ENCODE measurements at places on chromosomes 2 and 18.

- DNase-seq, result no peak
These were observed 60.9 kb downstream of the EDAR start for GRCh38 chr2:108927936-108928659.

GRCh38 chr2:38440655-38441054 is 63.6 kb upstream of the ATL2 start:
- no peak for DNase-seq

DNA sequence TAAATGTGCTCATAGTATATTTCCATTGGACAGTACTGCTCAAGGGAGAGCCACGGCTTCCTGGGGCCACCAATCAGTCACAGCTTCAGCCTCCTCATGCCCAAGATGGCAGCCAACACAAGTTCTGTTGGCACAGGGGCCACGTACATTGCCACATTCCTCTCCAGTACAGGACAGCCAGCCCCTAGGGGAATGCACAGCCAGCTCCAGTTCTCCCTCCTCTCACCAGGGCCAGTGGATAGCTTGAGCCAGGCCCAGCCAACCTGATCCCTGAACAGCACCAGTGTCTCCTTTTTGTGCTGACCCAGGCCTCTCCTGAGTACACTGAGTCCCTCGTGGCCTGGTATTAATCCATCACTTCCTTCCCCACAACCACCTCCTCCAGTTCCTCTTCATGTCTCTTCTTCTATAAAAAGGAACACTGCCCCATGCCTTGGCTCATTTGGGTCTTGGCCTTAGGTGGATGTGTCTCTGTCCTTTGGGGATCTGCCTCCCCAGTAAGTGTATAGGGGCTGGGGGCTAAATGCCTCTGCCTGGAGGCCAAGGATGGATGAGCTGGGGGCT is 168.7 kb downstream of the TNS1 start:
- DNase-seq, result no peak

DNA sequence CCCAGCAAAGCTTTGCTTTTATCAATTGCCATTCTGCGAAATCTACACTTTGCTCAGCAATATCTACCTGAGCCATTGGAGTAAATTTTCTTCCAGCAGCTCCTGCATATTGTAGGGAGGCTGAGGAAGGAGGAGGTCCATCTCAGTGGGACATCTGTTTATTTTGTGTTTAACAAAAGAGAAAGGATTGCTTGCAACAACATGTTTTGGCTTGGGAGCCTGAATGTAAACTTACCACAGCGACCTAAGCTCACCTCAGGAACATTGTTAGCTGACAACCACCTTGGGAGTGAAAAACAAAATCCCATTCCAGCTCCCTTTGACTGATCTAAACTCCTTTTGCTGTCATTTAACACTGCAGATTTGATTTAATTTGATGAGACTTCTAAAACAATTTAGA is 356.1 kb downstream of the SS18 start:
- no peak for DNase-seq

- no peak for DNase-seq
These were observed 54.7 kb downstream of the CCDC68 start for GRCh38 chr18:54904581-54904980.

DNA sequence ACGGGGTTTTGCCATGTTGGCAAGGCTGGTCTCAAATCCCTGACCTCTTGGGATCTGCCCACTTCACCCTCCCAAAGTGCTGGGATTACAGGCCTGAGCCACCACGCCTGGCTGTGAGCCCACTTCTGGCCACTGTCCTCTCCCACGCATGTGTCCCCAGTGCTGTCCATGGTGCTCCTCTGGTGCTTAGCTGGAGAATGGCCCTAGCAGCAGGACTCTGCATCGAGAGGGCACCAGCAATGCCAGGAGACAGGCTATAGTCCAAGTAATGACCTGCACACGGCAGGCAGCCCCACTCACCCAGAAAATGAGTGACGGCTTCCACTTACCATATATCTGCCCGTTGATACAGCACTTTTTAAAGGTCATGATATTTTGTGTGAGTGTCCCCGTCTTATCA is 66.3 kb upstream of the NARS1 start:
- no peak for DNase-seq

DNA sequence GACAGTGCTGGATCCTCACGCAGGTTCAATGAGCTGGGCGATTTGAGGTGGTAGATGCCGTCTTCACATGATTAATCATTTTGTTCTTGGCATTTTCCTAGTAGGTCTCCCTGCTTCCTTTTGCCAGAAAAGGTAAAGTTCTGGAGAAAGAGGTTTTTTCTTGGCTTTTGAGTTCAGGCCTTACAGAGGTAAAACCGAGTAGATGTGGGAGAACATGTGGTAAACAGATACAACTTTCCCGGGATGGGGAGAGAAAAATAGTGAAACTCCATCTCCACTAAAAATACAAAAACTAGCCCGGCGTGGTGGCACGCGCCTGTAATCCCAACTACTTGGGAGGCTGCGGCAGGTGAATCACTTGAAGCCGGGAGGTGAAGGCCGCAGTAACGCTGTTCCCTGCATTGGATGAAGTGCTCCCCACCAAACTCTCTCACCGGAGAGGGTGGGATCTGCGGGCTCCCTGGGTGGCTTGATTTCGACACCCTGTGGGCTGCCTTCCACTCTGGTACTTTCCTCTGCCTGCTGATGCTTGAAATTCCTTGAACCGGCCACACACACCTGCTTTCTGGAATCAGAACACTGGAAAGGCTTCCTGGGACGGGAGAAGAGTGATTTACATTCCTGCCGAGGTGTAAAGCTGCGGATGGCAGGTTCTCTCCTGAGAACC is 88.8 kb downstream of the ACTR3 start:
- no peak for DNase-seq

DNA sequence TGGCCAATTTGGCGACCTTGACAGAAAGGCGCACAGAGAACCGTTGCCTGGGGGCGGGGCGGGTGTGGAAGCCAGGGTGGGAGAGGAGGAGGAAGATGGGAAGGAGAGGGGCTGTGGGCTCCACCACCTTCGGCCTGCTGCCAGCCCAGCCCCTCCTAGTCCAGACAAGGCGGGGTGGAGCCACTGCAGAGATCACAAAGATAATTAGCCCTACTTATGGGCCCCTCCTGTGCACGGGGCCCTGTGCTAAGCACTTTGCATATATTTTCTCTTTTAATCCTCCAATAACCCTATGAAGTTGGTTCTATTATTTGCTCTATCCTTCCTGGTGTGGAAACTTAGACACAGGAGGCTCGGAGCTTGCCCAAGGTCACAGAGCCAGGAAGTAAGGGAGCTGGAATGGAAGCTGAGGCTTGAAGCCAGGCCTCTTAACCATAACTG is 13.7 kb upstream of the ECEL1 start:
- DNase-seq, result no peak

GRCh38 chr18:58069099-58069498 is 25.1 kb downstream of the NEDD4L start:
- no peak for DNase-seq

DNA sequence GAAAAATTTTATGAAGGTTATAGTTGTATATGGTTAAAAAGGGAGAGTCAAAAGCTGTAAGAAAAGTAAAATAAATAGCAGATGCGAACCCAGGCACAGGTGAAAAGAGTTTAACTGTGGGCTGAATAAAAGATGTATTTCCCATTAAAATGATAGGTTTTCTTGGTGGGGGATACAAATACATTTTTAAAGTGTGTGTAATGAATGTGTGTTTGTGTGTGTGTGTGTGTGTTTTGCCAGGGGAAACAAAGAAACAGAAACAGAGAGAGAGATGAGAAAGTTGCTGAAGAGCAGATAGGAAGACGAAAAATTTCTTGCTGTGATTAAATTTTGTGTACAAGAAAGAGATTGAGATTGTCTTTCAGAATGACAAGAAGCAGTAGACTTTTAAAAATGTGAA is 12.1 kb downstream of the TFPI start:
- no peak for DNase-seq

GRCh38 chr18:32701313-32701712 is 71.5 kb downstream of the KLHL14 start:
- no peak for DNase-seq

- no peak for DNase-seq
These were observed 441.4 kb downstream of the DCDC2C start for GRCh38 chr2:4144731-4145130.

- DNase-seq, result no peak
These were observed 1.7 kb downstream of the RTN4 start for GRCh38 chr2:55048508-55049042.

DNA sequence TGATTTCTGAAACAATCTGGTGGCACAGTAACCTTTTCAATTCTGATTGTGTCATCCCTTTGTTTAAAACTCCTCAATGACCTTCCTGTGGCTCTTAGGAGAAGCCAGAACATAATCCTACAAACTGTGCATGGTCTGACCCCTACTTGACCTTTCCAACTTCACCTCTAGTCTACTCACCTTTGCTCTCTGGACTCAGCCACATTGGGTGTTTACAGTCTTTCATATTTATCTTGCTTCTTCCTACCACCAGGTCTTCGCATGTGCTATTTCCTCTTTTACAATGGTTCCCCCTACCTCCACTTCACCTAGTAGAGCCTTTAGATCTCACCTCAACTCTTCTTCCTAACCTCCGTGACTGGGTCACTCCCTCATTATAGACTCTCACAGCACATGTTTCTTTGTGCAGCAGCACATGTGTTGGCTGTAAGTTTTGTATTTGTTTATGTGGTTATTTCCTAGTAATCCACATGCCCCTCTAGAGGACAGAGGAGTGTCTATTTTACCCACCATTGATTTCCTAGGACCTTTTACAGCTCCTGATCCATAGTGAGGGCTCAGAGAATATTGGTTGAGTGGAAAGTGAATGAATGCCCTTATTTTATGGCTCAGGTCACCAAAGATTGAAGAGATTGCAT is 320.8 kb upstream of the MEIS1 start:
- DNase-seq, result no peak

DNA sequence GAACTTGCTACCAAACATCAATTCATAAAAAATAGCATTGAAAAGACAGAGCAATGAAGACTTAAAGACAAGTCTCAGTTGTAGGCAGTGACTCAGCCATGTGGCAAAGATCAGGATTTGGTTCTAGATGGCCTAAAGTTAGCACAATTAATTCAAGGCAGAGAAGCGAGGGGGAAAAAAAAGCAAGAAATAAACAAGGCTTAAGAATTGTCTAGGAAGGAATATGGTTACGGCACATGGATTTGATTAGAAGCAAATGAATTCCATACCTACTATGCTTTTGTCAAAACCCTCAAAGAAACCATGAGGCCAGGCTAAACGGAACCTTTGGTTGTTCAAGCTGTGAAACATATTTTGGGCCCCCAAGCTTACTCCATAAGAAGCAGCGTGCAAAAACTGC is 362.2 kb upstream of the KCNH7 start:
- DNase-seq, result no peak

DNA sequence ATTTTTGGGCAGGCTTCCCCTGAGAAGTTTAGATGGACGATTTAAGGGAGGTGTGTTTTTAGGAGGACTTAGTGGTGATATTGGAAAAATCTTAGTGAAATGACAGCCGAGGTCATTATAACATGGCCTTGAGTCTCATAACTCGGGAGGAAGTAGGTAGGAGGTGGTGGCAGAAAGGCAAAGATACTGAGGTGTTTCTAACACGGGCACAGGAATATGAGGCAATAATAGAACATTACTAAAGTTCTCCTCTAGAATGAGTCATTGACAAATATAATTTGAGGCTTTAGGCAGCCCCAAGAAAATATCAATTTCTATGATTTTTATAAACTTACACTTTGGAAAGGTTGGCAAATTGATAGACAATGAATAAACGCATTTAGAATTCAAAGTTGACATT is 146.1 kb upstream of the ZEB2 start:
- DNase-seq, result no peak

DNA sequence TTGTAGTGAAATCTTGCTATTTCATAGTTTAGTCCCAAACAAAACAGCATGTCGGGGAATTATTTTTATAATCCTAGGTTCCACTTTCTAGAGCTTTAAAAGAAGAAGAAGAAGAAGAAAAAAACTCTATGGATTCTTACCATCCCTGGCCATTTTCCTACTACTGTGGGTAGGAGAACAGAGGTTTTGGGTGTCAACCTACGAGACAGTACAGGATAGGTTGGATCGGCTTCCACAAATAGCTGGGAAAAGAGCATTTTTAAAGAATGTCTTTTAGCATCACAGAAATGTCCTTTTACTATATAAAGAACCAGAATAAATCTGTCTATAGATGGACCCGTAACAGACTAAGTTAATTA is 65.2 kb downstream of the RBMS1 start:
- no peak for DNase-seq

GRCh38 chr18:44654573-44654972 is 26.1 kb upstream of the SETBP1 start:
- no peak for DNase-seq

DNA sequence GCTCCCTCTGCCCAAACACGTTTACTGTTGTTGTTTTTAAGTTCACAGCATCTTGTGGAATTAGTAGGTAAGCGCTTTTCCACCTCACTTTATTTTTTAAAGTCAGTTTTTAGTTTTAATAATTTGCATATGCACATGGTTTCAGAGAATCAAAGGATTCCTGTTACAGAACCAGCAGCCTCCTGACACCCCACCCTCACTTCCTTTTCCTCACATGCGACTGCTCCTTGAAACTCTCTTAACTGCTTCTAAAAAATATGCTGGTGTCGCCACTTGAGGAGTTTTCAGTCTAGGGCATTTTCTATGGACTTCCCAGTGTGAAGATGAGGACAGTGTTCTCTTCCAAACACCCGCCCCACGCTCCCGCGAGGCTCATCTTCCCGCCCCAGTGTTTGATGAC is 14.4 kb downstream of the TMEM37 start:
- DNase-seq, result no peak

DNA sequence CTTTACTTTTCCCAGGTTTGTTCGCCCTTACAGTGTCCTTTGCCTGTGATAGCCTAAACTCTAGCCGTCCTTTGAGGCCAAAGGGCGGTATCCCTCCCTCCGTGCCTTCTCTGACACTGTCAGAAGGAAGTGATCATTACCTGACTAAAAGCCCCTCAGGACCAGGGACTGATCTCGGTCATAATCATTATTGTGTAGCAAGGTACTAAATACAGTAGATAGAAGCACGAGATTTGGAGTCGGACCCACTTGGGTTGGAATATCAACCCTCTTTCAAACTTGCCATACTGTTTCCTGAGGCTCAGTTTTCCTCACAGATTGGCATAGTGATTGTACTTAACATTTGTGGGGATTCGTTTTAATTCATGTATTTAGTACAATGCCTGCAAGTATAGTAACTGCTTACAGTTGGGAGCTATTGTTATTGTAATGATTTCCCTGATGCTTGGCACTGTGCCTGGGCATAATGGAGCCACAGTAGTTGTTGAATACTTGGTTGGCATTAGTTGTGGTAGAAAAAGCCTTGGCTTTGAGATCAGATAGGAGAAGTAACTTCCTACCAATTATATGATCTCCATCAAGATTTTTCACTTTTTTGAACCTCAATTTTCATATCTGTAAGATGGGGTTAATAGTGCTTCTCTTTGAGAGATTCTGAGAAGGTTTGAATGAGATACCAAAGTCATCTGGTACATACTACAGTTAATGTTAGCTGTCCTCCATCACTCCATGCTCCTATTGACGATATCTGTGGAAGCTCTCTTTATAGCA is 836 bp downstream of the STK11IP start:
- DNase-seq, result no peak

GRCh38 chr2:8461341-8461740 is 220.5 kb upstream of the ID2 start:
- no peak for DNase-seq

Data from NCI-H1417 treated with DMSO at 0.1 percent for 48 hours (cell line).